ENCODE measurements at places on chromosomes 4 and X.

- peak; percentile 34 for DNase-seq
These were observed 600 bp downstream of the RADX start for GRCh38 chrX:106612393-106612763.

GRCh38 chr4:8076023-8076422 is 82.6 kb downstream of the ABLIM2 start:
- no peak for DNase-seq

GRCh38 chr4:15197005-15197404 is 194.7 kb downstream of the CPEB2 start:
- DNase-seq, result peak; percentile 36

GRCh38 chr4:17260166-17260907 is 251.6 kb downstream of the QDPR start:
- no peak for DNase-seq

DNA sequence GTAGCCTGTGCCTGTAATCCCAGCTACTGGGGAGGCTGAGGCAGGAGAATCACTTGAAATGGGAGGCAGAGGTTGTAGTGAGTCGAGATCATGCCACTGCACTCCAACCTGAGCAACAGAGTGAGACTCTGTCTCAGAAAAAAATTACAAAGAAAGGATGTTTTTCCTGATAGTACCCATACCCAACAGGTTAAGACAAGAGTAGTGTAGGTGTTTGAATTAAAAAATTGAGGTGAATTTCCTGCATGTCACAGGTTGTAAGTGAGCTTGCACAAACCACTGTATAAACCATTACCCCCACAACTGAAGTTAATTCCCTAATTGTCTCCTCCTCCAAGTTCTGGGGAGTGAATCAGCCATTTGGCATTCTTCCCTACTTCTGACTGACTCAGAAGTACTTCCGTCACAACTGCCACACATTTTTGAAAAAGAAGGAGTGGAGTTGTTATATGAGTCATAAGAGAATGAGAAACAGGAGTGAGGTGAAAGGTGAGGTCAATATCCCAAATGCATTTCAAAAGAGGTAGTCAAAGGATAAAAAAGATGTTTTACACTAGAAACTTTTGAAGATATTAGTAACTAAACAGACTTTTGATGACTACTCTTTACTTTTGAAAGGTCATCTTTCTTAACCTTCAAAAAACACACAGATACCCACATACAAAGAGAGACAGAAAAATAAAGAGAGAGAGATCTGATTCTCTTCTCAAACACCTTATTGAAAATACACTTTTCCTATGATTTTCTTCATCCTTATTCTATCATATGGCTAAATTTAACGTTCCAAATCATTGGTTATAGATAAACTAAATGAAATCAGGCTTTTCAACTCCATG is 134.5 kb downstream of the BTC start:
- peak; percentile 99 for DNase-seq

- no peak for DNase-seq
These were observed 112.4 kb upstream of the CXCL13 start for GRCh38 chr4:77493120-77493752.

DNA sequence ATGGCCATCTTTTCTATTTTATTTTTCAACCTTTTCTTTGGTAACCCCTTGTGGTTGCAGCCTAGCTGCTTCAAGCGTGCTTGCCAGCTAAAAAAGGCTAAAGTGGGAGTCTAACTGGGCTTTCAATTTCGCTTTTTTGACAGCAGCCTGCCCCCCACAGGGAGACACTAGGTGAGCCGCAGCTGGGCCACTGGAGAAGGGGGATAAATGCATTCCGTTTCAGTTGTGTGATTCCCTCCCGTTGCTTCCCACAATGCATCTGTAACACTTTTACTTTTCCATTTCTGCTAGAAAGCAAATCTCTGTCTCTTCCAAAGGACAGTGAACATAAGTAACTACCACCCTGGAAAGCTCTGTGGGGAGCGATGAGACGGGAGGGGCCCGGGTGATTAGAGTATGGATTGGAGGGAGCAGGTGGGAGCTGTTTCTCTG is 86.3 kb upstream of the RAPGEF2 start:
- DNase-seq, result no peak

GRCh38 chr4:186724864-186725468 is 1.3 kb upstream of the FAT1 start:
- DNase-seq, result peak; percentile 38

GRCh38 chr4:54063737-54064316 is 578 bp downstream of the CHIC2 start:
- peak; percentile 27 for DNase-seq

- peak; percentile 42 for DNase-seq
These were observed 670.5 kb downstream of the GABRG1 start for GRCh38 chr4:45453258-45453853.
